ENCODE measurements at places on chromosomes 2 and 18. TPM values are rescaled to one million over a fixed set of nuclear protein-coding genes. Genes with fewer than 3 reads are reported as not detected.

DNA sequence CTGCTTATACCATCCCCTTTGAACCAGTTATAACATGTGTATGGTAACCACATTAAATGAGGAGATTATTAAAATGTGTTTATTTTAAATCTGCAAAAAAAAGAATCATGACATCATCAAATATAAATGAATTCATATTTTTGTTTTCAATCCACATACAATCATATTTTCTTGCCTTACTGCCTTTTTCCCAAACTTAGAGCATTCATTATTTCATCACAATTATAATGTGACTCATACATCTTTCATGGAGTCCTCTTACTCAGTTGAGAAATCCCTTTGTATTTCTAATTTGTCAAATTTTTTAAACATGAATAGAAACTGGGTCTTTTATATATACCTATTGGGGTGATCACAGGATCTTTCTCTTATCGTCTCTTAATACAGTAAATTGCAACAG lies 909.6 kb downstream of the DSC3 start:
- no peaks in the 10 kb centered on the region for H3K36me3 ChIP-seq
- H3K27me3 ChIP-seq: no peaks in the 10 kb centered on the region

DNA sequence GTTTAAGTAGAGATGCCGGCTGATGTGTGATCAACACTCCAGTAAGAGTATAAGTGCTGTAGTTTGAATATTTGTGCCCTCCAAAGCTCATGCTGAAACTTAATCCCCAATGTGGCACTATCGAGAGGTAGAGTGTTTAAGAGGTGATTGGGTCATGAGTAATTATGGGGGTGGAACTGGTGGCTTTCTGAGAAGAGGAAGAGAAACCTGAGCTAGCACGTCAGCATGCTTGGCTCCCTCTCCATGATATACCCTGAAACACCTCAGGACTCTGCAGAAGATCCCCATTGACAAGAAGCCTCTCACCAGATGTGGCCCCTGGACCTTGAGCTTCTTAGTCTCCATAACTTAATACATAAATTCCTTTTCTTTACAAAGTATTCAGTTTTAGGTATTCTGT lies 584.8 kb downstream of the TSN start:
- H3K36me3 ChIP-seq: no peaks in the 10 kb centered on the region
- no peaks in the 10 kb centered on the region for H3K4me1 ChIP-seq
- DNase-seq: no peak
- H3K27ac ChIP-seq: no peak overlapping the region

- H3K4me3 ChIP-seq: no peak overlapping the region
- no peaks in the 10 kb centered on the region for H3K27me3 ChIP-seq
- H3K4me1 ChIP-seq: no peaks in the 10 kb centered on the region
- no peak for DNase-seq
Measured at GRCh38 chr2:229616433-229616832, 97.9 kb downstream of the DNER start.

DNA sequence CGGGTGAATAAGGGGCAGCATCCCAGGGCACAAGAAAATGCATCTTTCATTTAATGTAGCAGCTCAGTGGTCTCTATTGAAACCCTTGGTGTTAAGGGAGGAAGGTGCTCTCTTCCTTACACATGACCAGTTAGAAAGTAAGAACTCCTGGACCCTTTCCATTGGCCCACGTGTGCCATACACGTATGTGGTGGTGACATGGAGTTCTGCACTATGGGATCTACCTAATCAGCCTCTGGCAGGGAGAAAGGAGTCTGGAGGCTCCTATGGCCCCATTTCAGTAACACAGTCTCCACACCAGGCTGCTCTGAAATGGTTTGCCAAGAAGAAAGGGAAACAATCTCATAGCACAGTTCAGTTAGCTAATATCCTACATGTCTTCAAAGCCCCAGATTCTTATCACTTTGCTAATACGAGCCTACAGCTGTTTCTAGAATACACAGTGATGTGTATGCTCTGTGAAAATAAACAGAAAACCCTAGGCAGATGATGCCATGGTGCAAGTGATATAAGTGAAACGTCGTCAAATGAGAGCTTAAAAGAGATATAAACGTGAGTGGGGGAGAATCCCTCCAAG lies 7.0 kb downstream of the EFEMP1 start:
- DNase-seq: no peak
- no peaks in the 10 kb centered on the region for H3K27me3 ChIP-seq
- H3K4me1 ChIP-seq: no peaks in the 10 kb centered on the region
- no peaks in the 10 kb centered on the region for H3K36me3 ChIP-seq

NEB gene
- total RNA-seq: 4.8 TPM
